ENCODE measurements at places on chromosomes 12 and 14.

GRCh38 chr14:22489244-22489545, 99.8 kb downstream of the DAD1 start:
- no peak for DNase-seq

DNA sequence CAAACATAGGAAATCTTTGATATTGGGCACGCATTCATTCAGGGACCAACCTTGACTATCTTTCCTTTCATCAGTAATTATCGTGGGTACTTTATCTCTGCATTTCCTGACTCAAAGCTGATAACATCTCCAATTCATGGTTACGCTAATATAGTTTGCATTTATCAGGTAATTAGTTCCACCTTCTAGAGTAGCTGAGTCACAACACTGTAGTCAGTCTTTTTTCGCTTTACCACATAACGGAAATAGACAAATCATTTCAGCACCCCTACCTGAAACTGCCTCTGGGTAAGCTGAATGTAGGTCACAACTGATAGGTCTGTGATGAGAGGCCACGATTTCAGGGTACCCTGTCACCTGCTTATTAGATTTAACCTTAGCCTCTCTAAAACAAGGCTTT, 36.7 kb upstream of the IL22 start:
- DNase-seq: no peak

DNA sequence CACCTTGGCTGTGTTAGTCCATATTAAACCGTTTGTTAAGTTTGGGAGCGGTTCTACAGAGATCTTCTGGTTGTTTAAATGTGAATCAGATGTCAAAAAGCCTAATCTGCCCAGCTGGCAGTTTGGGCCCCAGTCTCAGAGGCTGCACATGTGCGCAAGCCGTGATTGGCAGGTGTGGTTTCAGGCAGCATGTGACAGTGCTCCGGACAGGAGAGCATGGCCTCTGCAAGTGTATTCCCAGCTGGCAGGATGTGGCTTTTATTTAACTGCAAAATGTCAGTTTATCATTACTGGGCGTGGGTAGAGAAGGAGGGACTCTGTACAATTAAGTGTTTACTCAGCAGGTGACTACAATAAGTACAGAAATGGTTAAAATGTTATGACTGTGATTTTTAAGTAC, 77.5 kb downstream of the PELI2 start:
- peak; percentile 26 for DNase-seq

DNA sequence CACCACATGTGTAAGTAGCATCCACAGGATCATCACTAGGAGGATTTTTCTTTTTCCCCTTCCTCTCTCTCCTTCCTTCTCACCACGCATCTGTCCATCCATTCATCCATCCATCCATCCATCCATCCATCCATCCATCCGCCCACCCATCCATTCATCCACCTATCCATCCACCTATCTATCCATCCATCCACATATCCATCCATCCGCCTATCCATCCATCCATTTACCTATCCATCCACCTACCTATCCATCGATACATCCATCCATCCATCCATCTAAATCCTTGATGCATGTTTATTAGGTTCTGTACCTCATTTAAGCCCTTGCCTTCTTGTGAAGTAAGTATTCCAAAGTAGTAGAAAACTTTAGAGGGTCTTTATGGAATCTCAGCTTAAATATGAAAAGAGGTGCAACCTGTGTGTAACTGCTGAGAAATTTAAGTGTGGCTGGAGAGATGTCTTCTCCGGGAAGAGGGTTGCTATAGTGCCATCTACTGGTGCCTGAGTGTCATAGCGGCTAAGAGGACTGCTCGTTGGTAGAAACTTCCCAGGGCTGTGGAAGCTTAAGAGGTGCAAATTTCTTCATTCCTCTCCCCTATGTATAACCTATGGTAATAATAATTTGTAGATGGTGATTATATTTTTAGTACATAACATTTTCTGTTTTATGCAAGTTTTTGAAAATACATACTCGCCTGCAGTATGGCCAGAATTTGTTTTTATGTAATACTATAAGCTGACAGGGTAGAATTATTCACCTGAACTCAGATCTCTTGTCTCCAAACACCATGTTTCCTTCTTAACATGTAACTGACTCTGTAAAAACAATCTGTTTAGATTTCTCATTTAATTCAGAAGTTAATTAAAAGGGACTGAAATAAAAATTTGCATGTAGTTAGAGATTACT, 46.0 kb downstream of the MYO1H start:
- peak; percentile 11 for DNase-seq

- DNase-seq: no peak
These were observed 229.6 kb upstream of the NAV3 start for GRCh38 chr12:77601069-77601468.

GRCh38 chr14:65927931-65928356, 515.4 kb downstream of the FUT8 start:
- no peak for DNase-seq

DNA sequence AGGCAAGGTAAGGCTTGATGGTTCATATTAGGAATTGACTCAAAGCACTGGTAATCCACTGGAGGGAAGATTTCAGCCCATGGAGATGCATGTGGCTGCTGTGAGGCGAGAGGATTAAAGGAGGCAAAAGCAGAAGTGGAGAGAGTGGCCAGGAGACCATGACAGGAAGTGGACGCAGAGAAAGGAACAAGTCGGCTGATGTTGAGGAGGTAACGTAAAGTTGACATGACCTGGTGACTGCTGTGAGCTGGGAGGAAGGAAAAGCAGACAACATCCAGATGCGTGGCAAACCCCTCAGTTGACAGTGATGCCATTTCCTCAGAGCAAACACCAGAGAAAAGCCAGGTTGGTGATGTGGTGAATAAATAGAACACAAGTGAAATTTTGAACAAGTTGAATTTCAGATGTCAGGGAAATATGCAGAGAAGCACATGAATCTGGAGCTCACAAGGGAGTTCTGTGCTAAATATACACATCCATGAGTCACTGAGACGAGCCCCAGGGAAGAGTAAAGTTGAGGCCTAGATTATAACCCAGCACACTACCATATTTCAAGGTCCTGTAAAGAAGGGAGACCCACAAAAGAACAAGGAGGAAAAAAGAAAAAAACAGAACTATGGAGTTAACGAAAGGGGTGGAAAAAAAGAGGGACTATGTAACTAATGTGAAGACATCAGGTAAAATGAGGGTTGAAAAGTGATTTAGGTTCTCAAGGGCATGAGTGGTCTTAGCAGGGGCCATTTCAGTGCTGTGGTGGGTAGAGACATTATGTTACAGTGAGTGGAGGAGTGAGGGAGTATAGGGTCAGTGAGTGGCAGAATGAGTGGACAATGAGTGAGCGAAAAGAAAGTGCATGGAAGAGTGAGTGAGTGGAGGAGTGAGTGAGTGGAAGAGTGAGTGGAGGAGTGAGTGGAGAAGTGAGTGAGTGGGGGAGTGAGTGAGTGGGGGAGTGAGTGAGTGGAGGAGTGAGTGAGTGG, 61.6 kb upstream of the GZMB start:
- DNase-seq: no peak

GRCh38 chr14:96567289-96567899, 65.2 kb downstream of the PAPOLA start:
- DNase-seq: no peak

DNA sequence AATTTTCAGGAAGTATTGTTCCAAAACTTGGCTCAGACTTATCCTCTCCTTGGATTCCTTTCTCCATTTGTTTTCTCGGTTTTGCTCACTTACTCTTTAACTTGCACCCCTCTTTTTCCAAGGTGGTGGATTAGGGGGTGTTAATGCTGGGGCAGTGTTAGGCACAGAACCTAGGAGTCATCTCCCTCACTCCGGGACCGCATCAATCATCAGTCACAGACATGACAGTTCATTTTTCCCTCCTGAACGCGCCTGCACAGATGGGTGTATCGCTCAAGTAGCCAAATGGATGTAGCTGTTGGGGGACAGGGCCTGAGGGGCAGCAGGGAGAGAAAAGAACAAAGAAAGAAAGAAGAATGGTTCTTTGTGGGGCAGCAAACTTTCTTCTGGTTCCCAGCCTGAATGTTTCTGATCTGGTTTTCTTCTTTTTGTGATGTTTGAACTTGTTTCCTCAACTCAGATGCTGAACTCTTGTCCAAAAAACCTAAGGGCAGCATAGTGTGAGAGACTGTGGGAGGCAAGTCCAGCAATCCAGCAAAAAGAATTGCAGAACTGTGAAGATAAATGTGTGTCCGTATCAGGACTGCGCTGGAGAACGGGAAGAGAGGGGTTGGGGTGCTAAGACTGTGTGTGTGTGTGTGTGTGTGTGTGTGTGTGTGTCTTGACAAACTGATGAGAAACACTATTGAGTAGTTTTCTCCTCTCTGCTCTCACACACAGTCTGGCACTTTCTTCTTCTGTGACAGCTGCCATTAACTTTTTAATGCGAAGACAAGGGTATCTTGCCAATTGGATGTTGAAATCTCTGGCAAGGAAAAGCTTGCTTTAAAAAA, 131.1 kb downstream of the FBXL14 start:
- DNase-seq: no peak

- no peak for DNase-seq
These were observed 42.2 kb upstream of the PTGR2 start for GRCh38 chr14:73809391-73809790.

GRCh38 chr14:69055125-69055524, 76.0 kb upstream of the ACTN1 start:
- no peak for DNase-seq
